ENCODE measurements at places on chromosomes 5 and 9.

DNA sequence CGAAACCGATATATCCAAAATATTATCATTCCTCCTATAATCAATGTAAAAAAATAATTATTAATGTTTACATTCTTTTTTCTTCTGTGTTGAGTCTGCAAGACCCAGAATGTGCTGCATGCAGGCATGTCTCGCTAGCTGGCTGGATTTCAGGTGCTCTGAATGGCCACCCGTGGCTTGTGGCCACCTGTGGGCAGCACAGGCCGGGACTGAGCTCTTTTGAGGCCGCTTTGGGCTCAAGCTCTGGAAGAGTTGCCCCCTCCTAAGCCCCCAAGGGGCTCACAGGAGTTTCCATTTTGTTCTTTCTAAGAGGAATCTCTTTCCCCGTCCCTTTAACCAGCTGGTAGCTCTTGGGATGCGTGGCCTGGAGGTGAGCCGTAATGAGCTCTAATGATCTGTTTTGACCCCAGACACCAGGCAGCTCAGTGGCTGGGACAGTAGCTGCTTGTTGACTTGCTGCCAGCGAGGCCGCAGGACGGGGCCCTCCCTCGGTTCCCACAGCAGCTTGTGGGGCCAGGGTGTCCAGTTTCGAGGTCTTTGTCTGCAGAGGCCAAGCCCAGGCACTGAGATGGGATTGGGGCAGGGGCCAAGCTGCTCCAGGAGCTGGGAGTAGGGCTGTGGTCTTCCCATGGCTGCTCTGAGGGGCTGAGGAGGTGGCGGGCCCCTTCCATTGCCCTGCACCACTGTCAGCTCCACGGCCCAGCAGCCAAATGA is 20.8 kb downstream of the ASS1 start:
- no peak for DNase-seq

GRCh38 chr9:130002320-130002719 is 40.7 kb downstream of the FNBP1 start:
- DNase-seq, result no peak

DNA sequence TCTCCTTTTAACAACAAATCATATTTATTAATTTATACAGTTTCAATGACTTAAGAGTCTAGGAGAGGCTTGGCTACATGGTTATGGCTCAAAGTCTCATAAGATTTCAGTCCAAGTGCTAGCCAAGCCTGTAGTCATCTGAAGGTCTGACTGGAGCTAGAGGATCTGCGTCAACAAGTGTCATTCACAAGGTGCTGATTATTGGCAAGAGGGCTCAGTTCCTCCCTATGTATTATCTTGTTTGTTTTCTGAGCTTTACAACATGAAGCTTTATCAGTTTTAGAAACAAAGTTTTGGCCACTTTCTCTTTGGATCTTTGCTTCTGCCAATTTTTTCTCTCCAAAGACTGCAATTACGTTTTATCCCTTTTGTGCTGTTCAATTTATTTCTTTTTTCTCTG is 94.7 kb downstream of the RICTOR start:
- no peak for DNase-seq

GRCh38 chr9:131965103-131965502 is 114.6 kb downstream of the MED27 start:
- no peak for DNase-seq

DNA sequence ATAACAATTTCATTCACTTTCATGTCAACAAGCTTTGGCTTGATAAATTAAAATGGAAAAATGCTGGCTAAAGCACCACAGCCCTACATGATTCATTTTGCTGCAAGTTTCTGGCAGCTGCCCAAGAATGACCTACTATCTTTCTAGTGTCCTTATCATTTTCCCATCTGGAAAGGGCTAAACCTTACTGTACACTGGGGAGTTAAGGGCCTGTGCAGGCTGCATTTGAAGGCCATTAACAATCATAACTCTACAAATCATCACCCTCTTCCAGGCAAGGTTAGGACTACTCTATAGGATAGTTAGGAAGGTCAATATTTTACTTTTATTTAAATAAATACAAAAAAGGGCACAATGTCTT is 579.7 kb upstream of the ZNF608 start:
- DNase-seq, result no peak

GRCh38 chr5:374631-375335 is 53.3 kb downstream of the AHRR start:
- no peak for DNase-seq

GRCh38 chr5:96546120-96546519 is 113.1 kb upstream of the PCSK1 start:
- no peak for DNase-seq

DNA sequence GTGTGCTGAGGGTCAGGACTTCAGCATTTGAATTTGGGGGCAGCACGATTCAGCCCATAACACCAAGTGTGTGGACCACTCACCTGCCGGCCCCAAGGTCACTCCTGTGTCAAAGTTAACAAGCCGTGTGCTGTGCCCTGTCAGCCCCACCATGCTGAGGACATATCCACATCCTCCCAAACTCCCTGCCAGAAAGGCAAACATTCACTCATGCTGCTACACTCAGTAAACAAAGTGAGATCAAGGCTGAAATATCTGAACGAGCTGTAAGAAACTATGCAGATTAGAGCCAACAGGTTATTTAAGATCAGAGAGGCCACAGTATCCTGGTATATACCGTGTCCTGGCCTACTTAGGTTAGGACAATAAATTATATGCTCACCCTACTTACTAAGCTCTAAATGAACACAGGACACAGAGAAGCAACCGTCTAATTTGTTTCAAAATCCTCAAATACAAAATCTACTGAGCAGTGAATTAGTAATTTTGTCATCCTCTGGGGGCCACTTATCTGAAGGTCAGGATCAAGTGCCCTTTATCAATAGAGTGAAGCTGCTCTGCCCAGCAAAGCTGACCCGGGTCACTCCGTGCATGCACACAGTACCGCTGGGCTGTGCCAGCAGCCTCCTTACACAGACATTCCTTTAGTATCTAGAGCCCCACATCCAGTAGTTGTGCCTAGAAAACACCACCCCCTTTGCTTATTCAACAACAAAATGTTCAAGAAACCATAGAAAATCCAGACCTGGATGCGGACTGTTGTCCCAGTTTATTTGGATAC is 28.2 kb downstream of the RETREG1 start:
- DNase-seq, result no peak

DNA sequence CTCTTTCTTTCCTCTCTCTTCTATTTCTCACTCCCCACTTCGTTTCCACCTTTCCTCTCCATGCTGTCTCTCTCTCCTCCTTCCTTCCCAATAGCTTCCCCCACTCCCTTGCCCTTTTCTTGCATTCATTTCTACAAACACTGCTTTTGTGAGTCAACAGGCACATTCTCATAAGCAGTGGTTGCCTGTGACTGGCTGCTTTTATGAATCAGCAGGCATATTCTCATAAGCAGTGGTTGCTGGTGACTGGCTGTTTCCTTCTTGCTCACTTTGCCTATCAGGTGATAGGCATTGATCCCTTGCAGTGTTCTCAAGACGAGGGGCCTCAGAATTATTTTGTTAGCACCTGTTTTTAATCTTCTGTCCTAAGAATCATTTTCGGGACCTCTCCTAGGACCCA is 116.1 kb upstream of the ACTBL2 start:
- no peak for DNase-seq

GRCh38 chr5:171422495-171422894 is 3.0 kb downstream of the FGF18 start:
- no peak for DNase-seq

GRCh38 chr5:11239261-11240015 is 478.4 kb upstream of the DAP start:
- DNase-seq, result no peak

DNA sequence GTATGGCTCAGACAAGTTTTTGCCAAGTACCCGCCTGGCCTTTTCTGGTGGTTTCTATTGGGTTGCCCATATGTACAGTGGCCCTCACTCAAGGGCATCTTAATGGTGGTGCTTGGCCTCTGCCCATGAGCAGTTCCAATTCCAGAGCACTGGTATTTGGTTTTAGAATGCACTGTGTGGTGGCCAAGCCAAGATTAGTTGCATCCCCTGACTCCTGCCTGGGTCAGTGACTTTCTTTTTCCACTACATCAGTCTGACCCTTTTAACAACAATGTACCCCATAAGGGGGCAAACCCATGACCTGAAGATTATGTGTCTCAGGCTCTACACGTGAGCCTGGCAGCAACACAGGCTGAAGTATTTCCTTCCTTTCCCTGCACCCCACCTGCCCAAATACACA is 34.2 kb downstream of the NPR3 start:
- DNase-seq, result no peak

- DNase-seq, result no peak
Measured at GRCh38 chr9:133059623-133060022, 2.2 kb upstream of the CEL start.

- DNase-seq, result no peak
Measured at GRCh38 chr5:69292306-69292705, 40.3 kb downstream of the CCDC125 start.

- DNase-seq, result no peak
Measured at GRCh38 chr5:159301466-159301865, 28.8 kb downstream of the IL12B start.

DNA sequence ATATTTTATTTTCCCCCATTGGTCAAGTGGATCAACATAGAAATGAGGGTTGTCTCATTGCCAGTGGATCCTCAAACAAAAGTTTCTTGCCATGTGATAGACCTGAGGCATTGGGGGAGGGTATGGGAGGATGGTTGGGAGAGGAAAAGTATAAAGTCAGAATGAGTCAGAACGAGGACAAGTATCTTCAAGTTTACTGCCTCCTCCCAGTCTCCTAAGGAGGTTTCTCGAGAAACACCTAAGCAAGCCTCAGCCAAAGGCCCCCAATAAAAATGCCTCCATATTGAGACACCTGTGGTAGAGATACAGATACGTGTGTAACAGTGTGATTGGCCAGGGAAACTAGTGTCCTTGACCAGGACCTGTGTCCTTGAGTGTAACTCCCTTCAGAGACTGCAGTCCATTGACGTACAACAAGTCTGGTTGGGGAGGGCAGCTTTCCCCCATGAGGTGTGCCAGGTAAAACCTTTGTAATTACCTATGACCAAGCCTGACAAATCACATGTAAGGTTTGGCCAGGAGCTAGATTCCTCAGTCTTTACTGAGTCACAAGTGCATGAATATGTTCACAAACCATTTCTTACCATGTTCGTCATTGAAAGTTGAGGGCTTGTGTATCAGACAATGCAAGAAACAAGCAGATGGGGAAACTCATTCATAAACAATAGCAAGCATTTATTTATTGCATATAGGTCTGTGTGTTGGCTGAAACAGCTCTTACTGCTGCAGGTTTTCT is 198.6 kb upstream of the SH3GL2 start:
- DNase-seq, result no peak

- DNase-seq, result no peak
Measured at GRCh38 chr5:157387683-157388093, 72.3 kb upstream of the NIPAL4 start.

- no peak for DNase-seq
Measured at GRCh38 chr9:114349713-114350480, 20.2 kb downstream of the ORM2 start.

DNA sequence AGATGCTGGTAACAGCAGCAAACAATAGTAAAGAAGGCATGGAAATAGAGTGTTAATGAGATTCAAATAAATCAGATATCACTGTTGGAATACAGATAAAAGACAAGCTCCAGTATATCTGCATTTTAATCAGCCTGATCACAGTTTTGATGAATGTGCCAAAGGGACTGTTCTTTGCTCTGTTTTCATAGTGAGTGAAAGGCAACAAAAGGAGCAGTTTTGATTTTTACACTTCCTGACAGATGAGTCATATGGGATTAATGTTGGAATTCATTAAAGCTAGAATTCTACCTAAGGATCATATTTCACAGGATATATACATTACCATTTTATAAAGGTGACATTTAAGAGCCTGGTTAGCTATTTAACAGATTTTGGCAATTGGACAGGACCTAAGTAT is 743.3 kb upstream of the PTPRD start:
- no peak for DNase-seq

DNA sequence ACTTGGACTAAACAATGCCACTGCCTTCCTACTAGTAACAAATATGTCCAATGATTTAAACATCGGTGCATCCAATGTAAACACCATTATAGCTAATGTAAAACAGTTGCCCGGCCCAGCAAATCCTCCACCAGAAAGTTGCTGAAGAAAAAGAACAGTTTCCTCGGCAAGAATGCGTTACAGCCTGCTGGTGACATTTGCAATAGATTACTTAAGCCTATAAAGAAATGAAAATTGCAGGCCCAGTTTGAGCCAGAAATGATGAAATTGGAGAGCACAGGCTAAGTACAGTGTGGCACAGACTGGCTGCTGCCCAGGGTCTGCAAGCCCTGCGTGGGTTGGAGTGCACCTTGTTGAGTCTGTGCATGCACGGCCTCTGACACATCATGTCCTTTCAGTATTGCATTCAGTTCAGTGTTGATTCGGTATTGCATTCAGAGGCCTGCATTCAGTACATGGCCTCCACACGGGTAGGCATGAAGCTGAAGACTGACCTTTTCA is 406.0 kb upstream of the KLF4 start:
- no peak for DNase-seq

- no peak for DNase-seq
Measured at GRCh38 chr9:134597957-134598883, 43.4 kb upstream of the COL5A1 start.

- DNase-seq, result no peak
Measured at GRCh38 chr9:99466781-99467180, 244.7 kb downstream of the SEC61B start.

DNA sequence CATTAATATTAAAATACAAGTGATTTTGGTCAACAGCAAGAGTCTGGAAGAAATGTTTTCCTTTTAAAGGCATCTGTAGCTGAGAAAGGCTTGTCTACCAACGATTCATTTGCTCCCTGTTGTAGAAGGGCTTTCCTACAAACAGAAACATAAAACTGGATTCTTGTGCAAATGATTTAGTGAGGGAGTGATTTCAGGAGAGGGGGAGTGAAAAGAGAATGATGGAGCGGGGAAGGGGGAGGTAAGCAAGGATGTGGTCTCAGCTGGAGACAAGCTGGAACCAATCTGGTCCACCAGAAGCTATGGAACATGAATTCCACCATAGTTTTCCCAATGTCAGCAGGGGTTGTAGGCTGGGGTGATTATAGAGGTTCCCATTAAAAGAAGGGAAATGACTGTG is 196.3 kb downstream of the FBXO4 start:
- no peak for DNase-seq

DNA sequence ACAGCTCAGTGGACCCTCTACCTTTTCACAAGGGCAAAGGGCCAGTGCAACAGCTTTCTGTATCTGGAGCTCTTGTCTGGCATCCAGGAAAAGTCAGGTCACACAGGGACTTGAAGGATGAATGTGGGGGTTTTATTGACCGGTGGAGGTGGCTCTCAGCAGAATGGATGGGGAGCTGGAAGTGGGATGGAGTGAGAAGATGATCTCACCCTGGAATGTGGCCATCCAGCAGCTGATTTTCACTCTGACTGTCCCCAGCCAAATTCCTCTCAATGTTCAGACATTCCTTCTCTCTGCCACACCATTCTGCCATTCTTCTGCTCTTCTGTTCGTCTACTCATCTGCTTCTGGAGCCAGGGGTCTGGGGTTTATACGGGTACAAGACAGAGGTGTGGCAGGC is 1119.9 kb downstream of the TAF11L14 start:
- DNase-seq, result no peak

- DNase-seq, result no peak
Measured at GRCh38 chr9:122228568-122229484, at the start of gene LHX6. Gene LHX6, minus strand, starts transcription at chr9:122228957. Its CDS starts 217 bp downstream, at chr9:122228740.

GRCh38 chr5:175466700-175467318 is 11.6 kb upstream of the SFXN1 start:
- no peak for DNase-seq

GRCh38 chr5:85684351-85684750 is 933.4 kb upstream of the COX7C start:
- DNase-seq, result no peak

- DNase-seq, result no peak
Measured at GRCh38 chr5:150085950-150086715, at the start of gene CSF1R. Gene CSF1R, minus strand, starts transcription at chr5:150086554. Its CDS starts 127 bp downstream, at chr5:150086427.
